ENCODE measurements at places on chromosomes 16 and 17. TPM values are rescaled to one million over a fixed set of nuclear protein-coding genes. Genes with fewer than 3 reads are reported as not detected.
A peak's percentile ranks its signal among the peaks of the same experiment; 100 is the strongest.

DNA sequence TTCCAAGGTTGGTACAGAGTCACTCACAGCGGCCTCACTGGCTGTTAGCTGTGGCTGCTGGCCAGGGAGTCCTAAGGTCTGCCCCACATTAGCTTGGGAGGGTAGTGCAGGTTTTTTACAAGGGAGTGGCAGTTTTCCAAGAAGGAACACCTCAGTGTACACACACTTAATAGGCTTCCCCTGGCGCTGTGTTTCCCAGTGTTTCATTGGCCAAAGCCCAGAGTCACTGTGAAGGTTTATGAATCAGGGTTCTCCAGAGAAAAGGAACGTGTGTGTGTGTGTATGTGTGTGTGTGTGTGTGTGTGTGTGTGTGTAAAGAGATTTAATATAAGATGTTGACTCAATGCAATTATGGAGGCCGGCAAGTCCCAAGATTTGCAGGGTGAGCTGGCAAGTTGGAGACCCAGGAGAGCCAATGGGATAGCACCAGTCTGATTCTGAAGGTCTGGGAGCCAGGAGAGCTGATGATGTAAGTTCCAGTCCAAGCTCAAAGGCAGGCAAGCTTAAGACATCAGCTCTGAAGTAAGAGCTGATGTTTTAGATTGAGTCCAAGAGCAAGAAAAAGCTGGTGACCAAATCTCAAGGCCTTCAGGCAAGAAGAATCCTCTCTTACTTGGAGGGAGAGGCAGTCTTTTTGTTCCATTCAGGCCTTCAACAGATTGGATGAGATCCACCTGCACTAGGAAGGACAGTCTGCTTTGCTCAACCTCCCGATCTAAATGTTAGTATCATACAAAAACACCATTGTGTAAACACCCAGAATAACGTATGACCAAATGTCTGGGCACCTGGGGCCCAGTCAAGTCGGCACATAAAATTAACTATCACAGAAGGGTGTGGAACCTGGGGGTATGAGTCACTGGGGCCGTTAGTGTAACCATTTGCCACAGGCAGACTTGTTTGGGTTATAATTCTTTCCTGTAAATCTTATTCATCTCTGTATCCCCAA is 206.8 kb downstream of the PRKCA start:
- peak; percentile 63 for DNase-seq

DNA sequence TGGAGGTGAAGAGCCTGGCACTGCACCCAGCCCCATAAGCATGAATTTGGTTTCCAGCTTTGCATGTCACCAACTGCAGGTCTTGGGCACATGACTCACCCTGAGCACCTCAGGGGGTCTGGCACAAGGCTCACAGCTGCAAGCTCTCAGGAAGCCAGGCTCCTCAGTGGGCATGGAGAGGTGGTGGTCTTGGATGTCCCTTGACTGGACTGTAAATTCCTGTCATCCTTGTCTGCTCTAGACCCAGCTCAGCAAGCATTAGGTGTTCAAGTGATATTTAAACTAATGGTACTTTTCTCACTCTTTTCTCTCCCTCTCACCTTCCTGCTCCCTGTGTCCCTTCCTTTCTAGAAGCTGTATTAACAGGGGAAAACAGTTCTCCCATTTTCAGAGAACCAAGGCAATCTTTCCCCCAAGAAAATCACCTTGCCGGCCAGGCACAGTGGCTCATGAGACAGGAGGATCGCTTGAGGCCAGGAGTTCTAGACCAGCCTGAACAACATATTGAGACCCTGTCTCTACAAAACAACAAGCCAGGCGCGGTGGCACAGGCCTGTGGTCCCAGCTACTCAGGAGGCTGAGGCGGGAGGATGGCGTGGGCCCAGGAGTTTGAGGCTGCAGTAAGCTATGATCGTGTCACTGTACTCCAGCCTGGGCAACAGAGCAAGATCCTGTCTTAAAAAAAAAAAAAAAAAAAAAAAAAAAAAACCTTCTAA is 5.1 kb upstream of the KIFC3 start:
- no peak for DNase-seq

DNA sequence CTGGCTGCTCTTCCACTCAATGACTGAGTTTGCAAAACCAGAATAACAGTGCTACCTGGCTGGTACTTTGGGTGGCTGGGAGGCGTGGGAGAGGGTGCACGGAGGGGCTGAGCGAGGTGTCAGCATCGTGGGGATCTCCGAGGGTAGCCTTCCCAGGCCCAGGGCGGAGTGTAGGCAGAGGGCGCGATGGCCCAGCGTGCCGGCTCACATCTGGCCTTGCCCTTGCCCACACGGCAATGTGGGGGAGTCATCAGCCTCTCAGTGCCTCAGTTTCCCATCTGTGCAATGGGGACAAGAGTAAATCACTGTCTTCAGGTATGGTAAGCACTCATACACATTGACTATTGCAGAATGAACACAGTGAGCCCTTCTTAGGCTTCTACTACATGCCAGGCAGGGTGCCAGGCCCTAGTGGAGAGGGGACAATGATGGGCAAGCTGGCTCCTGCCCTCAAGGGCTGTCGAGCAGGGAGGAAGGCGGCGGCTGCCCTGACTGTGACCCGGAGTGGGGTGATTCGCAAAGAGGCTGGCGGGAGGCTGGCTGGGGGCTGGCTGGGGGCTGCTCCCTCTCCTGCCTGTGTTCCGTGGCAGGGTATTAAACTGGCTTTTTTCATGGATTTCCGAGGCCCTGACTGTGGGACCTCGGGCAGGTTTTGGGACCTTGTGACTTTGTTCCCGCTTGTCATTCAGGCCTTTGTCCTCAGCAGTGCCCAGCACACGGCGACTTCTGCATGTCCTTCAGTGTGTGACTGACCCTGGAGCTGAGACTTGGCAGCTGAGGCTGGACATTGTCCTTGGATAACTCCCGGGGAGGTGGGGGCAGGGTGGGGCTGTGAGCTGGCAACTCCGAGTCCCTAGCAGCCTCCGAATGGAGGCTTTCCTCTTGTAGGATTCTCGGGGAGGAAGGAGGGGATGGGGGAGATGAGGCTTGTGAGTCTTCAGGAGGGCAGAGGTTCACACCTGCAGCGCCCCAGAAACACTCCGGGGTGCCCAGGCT is 243.1 kb downstream of the SEC14L1 start:
- DNase-seq: no peak

DNA sequence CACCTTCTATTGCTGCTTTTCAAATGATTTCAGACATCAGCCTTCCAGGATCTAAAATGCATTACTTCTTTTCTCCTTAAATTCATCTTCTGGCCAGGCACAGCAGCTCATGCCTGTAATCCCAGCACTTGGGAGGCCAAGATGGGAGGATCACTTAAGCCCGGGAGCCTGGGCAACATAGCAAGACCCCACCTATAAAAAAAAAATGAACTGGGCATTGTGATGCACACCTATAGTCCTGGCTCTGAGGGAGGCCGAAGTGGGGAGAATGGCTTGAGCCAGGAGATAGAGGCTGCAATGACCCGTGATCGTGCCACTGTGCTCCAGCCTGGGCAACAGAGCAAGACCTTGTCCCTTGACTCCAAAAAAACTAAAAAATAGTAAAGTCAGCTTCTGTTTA is 208.5 kb downstream of the SPECC1 start:
- no peak for DNase-seq

GRCh38 chr17:82236142-82236971 is 7.5 kb downstream of the SLC16A3 start:
- DNase-seq: peak; percentile 63

GRCh38 chr17:12358477-12358876 is 307.2 kb upstream of the MYOCD start:
- DNase-seq: no peak

DNA sequence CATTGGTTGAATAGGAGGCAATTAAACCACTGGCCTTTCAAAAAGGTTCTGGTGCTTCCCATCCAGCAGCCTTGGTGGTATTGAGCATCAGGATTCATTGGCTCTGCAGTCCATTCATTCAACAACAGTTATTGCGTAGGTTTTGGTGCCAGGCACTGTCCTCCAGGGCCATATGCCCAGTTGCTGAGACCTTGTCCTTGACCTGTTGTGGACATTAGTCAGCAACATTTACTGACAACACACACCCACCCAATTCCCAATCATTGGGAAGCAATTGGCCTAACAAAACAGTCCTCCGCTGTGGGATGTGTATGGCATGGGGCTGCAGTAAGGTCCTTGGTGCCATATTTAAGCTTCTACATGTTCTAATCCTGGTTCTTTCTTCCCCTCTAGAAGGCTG is 82.2 kb downstream of the AXIN2 start:
- no peak for DNase-seq

DNA sequence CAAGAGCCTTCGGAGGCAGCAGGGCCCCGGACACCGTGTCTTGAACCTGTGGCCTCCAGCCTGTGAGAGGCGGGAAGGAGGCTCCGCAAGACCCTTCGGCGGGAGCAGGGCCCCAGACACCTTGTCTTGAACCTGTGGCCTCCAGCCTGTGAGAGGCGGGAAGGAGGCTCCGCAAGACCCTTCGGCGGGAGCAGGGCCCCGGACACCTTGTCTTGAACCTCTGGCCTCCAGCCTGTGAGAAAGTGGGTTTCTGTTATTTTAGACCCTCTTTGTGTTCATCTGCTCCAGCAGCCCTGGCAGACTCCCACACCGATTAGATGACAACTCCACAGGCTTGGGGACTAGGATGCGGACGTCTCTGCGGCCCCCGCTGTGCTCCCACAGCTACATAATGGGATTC is 30.0 kb downstream of the FBXO31 start:
- no peak for DNase-seq

GRCh38 chr17:82962163-82962720 is 117.2 kb upstream of the METRNL start:
- DNase-seq: peak; percentile 9

GRCh38 chr16:681746-682427 is 1.7 kb downstream of the STUB1 start:
- peak; percentile 43 for DNase-seq

DNA sequence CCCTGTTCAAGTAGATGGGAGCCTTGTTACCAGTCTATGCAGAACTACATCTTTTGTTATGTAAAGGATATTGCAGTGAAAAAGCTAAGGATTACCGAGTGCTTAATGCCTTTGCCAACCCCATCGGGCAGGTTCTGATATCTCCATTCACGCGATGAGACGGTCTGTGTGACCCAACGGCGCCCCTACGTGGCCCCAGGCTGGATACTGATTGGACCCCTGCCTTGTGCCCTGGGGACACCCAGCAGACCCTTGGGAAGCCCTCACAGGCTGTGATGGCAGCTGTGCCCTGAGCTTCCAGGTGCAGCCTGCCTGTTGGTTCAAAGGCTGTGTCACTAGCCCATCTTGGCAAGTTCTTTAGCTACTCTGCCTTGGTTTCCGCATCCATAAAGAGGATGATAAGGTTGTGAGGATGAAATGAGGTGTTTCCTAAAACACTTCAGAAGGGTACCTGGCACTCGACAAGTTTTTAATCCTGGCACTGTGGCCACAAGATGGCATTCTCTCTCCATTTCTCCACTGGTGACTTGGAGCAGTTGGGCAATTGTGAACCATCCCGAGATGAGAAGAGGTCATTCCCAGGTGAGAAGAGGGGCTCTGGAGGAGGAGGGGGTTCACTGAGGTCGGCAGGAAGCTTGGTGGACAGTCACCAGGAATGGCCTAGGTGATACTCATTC is 33.6 kb downstream of the HAPSTR1 start:
- no peak for DNase-seq

DNA sequence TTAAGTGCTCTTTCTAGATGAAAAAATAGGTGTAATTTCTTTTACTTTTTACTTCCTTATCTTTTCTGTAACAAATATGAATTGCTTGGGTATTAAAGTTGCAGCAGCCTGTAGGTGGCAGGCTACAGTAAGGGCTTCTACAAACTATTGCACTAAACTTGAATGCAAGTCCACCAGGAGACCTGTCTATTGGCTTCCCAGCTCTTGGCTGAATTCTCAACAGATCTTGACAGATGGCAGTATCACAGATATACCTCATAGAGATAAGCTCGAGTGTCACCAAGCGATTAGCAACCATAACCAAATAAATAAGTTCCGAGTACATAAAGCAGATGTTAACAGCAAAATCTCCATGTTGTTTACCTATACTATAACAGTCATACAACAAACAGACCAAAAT is 5.9 kb downstream of the BBS2 start:
- DNase-seq: peak; percentile 73

GRCh38 chr17:43383826-43384475 is 14.8 kb upstream of the ARL4D start:
- no peak for DNase-seq

- DNase-seq: no peak
Measured at GRCh38 chr16:5598793-5599192, 501.2 kb upstream of the EEF2KMT start.

- no peak for DNase-seq
Measured at GRCh38 chr16:49499869-49500610, 126.4 kb downstream of the C16orf78 start.

- DNase-seq: no peak
Measured at GRCh38 chr16:5775916-5776315, 678.3 kb upstream of the EEF2KMT start.

DNA sequence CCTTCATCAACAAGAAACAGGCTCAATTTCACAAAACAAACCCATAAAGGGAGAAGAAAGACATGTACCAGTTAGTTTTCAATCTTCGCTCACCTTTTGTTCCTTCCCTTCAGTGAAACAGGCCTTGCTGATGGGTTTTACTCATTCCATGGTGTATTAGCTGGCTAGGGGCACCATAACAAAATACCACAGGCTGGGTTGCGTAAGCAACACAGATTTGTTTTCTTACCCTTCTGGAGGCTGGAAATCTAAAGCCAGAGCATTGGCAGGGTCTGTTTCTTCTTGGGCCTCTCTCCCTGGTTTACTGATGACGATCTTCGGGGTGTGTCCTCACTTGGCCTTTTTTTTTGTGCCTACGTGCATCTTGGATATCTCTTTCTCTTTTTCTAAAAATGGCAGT is 383.4 kb upstream of the RBFOX1 start:
- DNase-seq: no peak

DNA sequence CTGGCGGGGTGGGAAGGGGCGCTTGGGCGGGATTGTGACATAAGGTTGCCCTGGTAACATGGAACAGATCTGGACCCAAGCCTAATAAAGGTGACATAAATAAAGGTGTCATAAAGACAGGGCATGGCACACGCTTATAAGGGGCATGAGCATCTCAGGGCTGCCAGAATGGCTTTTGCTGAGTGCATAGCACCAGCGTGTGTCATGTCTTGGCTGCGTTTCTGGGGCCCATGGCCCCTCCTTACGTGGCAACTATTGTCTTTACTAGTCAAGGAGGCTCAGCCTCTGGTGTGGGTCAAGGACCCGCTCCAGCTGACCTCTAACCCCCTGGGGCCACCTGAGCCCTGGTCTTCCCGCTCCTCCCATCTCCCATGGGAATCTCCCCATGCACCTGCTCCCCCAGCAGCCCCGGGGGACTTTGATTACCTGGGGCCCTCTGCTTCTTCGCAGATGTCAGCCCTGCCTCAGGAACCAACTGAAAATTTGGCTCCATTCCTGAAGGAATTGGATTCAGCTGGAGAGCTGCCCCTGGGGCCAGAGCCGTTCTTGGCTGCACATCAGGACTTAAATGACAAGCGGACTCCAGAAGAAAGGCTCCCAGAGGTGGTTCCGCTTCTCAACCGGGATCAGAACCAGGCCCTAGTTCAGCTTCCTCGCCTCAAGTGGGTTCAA is 13.9 kb downstream of the LRRC37B start:
- DNase-seq: no peak

GRCh38 chr17:56206351-56206750 is 53.1 kb downstream of the ANKFN1 start:
- DNase-seq: no peak

- DNase-seq: no peak
Measured at GRCh38 chr16:29745853-29746345, at the start of gene C16orf54. Gene C16orf54, minus strand, starts transcription at chr16:29745990. Its CDS starts 1,039 bp downstream, at chr16:29744951.

- DNase-seq: no peak
Measured at GRCh38 chr17:81409190-81409935, 14.1 kb downstream of the BAHCC1 start.

Gene SDR42E2
- polyA plus RNA-seq: not detected

Gene PRSS33
- not detected for polyA plus RNA-seq

Gene GP1BA
- 0.81 TPM for polyA plus RNA-seq

Gene SLFN14
- polyA plus RNA-seq: 0.12 TPM

Gene RNF43
- 5.0 TPM for polyA plus RNA-seq

Gene TM4SF5
- polyA plus RNA-seq: not detected

Gene EFCAB5
- polyA plus RNA-seq: 1.2 TPM
